ENCODE measurements at places on chromosomes 3 and 15. TPM values are rescaled to one million over a fixed set of nuclear protein-coding genes. Genes with fewer than 3 reads are reported as not detected.

DNA sequence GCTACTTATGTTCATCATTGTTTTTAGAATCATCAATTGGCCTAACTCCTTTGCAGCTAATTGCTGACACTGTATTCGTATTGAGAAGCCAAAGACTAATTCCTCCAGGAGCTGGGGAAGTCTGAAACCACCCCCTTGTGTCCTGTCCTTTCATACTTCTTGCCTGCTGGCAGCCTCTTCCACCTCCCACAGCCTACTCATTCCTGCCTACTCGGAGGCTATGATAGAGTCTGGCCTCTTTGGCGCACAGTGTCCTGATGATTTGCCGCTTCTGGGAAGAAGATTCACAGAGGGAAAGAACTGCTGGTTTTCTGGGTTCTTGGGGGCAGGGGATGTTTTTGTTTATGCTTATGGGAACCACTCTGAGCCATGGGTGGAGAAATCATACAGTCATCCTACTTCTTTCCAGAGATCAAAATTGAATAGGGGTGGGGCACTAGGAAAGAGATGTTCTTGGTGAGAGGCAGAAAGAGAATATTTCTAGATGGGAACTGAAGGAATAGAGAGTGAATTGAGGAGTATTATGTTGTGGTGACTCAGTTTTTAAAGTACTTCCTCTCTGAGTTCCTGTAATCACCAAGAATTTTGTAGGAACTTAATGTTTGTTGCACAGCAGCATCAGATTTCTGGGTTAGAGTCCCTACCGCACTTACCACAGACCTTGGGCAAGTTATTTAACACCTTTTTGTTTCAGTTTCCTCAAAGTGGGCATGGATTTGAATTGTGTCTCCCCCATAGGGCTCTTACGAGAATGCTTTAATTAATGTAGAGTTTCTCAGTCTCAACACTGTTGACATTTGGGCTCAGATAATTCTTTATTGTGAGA is 22.1 kb upstream of the SCAANT1 start:
- no peaks in the 10 kb centered on the region for H3K36me3 ChIP-seq
- H3K4me1 ChIP-seq, result peaks cover 21% of the 10 kb centered on the region
- no peak overlapping the region for H3K27ac ChIP-seq
- no peak overlapping the region for H3K4me3 ChIP-seq
- no peak for DNase-seq

- H3K36me3 ChIP-seq, result no peaks in the 10 kb centered on the region
- peak overlapping the region; percentile 92 for H3K27ac ChIP-seq
- no peaks in the 10 kb centered on the region for H3K27me3 ChIP-seq
- peaks cover 6% of the 10 kb centered on the region for H3K4me1 ChIP-seq
Measured at GRCh38 chr3:169147238-169148008, 516.1 kb downstream of the MECOM start.

- H3K27ac ChIP-seq, result no peak overlapping the region
- no peaks in the 10 kb centered on the region for H3K27me3 ChIP-seq
- H3K4me1 ChIP-seq, result no peaks in the 10 kb centered on the region
- DNase-seq, result no peak
Measured at GRCh38 chr3:79846148-79846933, 78.5 kb upstream of the ROBO1 start.

DNA sequence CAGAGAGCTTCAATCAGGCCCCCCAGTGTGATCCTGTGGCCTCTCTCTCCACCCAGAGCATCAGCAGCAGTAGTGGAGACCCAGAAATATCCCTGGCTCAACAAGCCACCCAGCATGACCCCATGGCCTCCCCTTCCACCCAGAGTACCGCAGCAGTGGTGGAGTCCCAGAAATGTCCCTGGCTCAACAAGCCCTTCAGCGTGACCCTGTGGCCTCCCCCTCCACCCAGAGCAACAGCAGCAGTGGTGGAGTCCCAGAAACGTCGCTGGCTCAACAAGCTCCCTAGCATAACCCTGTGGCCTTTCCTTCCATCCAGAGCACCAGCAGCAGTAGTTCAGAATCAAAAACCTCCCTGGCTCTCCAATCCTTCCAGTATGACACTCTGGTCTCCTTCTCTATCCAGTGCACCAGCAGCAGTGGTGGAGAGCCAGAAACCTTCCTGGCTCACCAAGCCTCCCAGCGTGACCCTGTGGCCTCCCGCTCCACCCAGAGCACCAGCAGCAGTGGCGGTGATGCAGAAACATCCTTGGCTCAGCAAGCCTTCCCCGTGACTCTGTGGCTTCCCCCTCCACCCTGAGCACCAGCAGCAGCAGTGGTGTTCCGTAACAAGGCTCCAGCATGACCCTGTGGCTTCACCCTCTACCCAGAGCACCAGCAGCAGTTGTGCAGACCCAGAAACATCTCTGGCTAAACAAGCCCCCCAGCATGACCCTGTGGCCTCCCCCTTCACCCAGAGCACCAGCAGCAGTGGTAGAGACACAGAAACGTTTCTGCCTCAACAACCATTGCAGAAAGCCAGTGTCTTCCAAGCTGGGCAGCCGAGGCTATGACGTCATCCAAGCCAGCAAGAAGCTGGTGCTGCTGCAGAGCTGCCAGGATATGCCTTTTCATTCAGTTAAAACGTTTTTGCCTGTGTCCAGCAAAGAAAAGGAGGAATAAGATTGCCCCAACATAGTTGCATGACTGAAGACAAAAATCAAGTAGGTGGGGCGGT is 61.3 kb upstream of the TAMM41 start:
- no peak overlapping the region for H3K4me3 ChIP-seq
- no peaks in the 10 kb centered on the region for H3K4me1 ChIP-seq
- no peak for DNase-seq
- H3K27ac ChIP-seq, result no peak overlapping the region
- no peaks in the 10 kb centered on the region for H3K36me3 ChIP-seq
- H3K27me3 ChIP-seq, result no peaks in the 10 kb centered on the region

DNA sequence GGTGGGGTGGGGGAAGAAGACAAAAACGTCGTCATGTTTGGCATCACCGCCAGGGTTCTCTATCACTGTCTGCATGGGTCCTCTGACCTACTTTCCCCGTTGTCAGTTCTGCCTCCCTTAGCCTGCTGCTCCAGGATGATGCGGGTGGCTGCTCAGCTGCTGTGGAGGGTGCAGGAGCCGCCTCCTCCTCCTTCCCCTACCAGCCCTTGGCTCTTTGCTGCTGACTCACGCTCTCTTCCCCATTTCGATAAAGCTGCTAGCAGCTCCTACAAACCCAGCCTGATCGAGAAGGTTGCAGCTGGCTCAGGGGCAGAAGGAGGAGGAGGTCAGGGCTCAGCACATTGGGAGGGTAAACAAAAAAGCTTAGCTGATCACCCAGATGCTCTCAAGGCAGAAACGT is 49.5 kb upstream of the SEC13 start:
- no peak overlapping the region for H3K4me3 ChIP-seq
- no peaks in the 10 kb centered on the region for H3K4me1 ChIP-seq
- no peaks in the 10 kb centered on the region for H3K36me3 ChIP-seq
- H3K27ac ChIP-seq, result no peak overlapping the region
- DNase-seq, result no peak

Gene C15orf62
- total RNA-seq, result not detected

- no peak for DNase-seq
- H3K4me3 ChIP-seq, result no peak overlapping the region
- H3K27me3 ChIP-seq, result no peaks in the 10 kb centered on the region
- peaks cover 40% of the 10 kb centered on the region for H3K4me1 ChIP-seq
- H3K36me3 ChIP-seq, result peaks cover 46% of the 10 kb centered on the region
Measured at GRCh38 chr3:46923559-46924350, 46.2 kb downstream of the PTH1R start.

- peaks cover 30% of the 10 kb centered on the region for H3K4me1 ChIP-seq
- no peak overlapping the region for H3K4me3 ChIP-seq
- H3K27me3 ChIP-seq, result no peaks in the 10 kb centered on the region
- peak overlapping the region; percentile 19 for H3K27ac ChIP-seq
- no peak for DNase-seq
- no peaks in the 10 kb centered on the region for H3K36me3 ChIP-seq
Measured at GRCh38 chr3:107683447-107683846, 160.7 kb downstream of the BBX start.

Gene PIK3CB
- total RNA-seq, result 32.0 TPM

- no peak within 1 kb of the TSS for H3K27ac ChIP-seq
- no peaks in the 10 kb centered on the region for H3K36me3 ChIP-seq
- no peaks in the 10 kb centered on the region for H3K27me3 ChIP-seq
- H3K4me1 ChIP-seq, result no peaks in the 10 kb centered on the region
Measured at GRCh38 chr15:50181969-50182218, at the start of gene SLC27A2. Gene SLC27A2, plus strand, starts transcription at chr15:50182196. Its CDS starts 232 bp downstream, at chr15:50182428.

Gene TEX55
- total RNA-seq, result not detected

Gene ZNF445
- total RNA-seq, result 9.2 TPM

Gene ST3GAL6
- total RNA-seq, result 12.0 TPM

GRCh38 chr3:194775266-194775665 is 89.6 kb downstream of the FAM43A start:
- no peak for DNase-seq
- H3K27me3 ChIP-seq, result no peaks in the 10 kb centered on the region
- no peak overlapping the region for H3K27ac ChIP-seq
- H3K4me3 ChIP-seq, result no peak overlapping the region

Gene RBP2
- total RNA-seq, result not detected

DNA sequence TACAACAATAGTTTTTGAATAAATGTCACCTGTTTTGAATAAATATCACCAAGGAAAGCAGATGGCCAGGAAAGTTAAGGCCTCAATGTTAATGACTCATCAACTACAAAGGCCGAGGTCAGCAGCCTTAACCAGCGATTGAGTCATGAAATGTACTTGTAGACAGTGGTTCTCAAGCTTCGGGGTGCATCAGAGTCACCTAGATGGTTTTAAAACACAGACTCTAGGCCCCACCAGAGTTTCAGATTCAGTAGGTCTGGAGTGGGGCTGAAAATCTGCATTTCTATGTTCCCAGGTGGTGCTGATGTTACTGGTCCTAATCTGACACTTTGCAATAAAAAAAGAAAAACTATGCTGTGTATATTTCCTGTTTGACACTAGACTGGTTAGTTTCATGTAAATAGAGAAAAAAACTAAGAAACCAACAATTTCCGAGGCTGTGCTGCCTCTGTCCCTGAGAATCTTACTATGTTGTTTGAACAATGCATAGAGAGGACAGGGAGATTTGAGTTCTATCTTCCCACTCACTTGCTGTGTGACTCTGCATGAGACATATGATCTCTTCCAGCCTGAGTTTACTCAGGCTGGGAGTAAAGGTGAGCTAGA is 9.8 kb downstream of the RAB27A start:
- H3K27ac ChIP-seq, result no peak overlapping the region
- H3K27me3 ChIP-seq, result no peaks in the 10 kb centered on the region

DNA sequence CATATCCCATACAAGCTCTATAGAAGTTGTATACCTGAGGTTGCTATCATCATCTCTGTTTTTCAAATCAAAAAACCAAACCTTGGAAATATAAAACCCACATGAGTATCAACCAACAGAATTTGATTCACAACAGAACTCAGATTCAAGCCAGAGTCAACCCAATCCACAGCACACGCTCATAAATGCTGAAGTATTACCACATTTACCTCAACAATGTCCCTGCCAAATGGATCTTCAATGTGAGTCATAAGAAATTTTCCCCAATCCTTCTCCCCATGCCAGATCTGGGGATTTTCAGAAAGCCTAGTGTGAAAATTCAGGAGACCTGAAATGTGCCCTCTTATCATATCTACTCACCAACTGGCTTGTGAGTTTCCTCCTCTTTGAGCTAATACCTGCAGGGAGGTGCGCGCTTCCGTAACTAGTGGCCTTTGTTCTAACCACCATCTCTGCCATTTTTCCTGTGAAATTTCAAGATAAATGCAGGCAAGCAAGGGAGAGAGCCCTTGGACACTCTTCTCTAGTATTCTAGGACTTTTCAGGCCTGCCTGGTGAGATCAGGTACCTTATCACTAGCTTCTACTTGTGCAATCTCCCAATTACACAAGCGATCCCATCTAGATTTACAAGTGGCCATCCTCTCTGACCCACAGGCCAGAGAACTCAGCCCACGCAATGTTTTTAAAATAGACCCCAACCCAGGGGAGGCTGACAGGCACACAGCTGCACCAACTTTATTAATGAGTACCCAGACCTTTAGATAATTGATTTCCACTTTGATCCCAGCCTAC is 1076.9 kb upstream of the CFAP20DC start:
- H3K4me3 ChIP-seq, result no peak overlapping the region
- H3K36me3 ChIP-seq, result no peaks in the 10 kb centered on the region
- no peaks in the 10 kb centered on the region for H3K4me1 ChIP-seq
- no peak overlapping the region for H3K27ac ChIP-seq
- DNase-seq, result no peak
- H3K27me3 ChIP-seq, result no peaks in the 10 kb centered on the region

GRCh38 chr15:40763801-40764628 is at the start of gene GCHFR:
Gene GCHFR, plus strand, starts transcription at chr15:40764068. Its CDS starts 113 bp downstream, at chr15:40764181.
- H3K4me3 ChIP-seq, result peak within 1 kb of the TSS; percentile 79
- H3K27me3 ChIP-seq, result no peaks in the 10 kb centered on the region
- peaks cover 19% of the 10 kb centered on the region for H3K4me1 ChIP-seq
- H3K27ac ChIP-seq, result peak within 1 kb of the TSS; percentile 78
- no peak for DNase-seq

Gene TMEM45A
- 21.1 TPM for total RNA-seq

Gene UBE2E1
- total RNA-seq, result 41.2 TPM

DNA sequence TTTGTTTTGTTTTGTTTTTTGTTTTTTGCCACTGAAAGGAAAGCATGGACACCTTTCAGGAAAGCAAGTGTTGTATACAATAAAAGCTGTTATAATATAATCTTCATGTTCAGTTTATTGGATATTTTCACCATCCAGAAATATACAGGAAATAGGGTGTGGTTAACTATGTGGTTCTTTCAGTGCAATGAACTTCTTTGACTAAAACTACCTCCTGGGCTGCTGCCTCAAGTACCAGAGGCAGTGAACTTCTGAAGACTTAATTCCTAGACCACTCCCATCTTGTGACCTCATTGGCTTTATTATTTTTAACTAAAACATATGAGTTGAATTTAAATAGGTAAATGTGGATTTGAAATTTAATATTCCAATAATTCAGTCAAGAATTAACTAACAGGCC is 27.1 kb upstream of the TBL1XR1 start:
- H3K27me3 ChIP-seq, result no peaks in the 10 kb centered on the region
- DNase-seq, result no peak
- H3K36me3 ChIP-seq, result no peaks in the 10 kb centered on the region

DNA sequence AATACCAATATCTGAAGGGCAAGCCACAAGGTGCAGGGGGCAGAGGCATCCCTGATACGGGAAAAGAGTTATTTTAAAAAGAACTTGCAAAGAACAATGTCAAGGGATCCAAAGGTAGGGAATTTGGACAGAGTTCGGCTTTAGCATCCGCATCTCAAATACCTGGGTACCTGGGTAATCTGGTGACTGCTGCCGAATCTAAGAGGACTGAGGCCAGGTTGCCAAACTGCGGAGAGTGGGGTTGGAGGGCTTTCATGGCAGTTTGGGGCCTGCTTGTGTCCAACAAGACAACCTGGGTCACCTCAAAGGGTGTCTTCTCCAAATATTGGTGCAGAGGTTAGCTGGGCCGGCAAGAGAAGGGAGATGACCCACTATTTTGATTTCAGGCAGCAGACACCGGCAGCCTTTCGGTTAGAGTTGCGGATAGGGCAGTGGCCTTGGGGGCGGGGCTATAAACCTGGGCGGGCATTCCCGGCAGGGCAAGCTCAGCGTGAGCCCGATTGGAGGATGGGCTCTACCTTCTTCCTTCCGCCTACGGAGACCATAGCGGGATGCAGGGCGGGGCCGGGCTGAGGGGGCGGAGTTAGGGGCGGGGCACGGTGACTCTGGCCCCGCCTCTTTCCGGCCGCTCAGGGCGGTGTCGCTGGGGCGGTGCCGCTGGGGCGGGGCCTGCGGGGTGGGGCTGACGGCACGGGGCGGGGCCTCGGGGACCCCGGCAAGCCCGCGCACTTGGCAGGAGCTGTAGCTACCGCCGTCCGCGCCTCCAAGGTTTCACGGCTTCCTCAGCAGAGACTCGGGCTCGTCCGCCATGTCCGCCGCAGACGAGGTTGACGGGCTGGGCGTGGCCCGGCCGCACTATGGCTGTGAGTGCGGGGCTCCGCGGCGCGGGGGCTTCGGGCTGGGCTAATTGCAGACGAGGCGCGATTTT is at the start of gene IQGAP1:
Gene IQGAP1 (plus strand): TSS at position 709 of the 928 bp plus-strand sequence. CDS start 100 bp downstream, at position 809.
- peak; percentile 93 for DNase-seq
- H3K4me3 ChIP-seq, result peak within 1 kb of the TSS; percentile 90
- peak within 1 kb of the TSS; percentile 98 for H3K27ac ChIP-seq
- no peaks in the 10 kb centered on the region for H3K27me3 ChIP-seq
- peaks cover 5% of the 10 kb centered on the region for H3K36me3 ChIP-seq
- peaks cover 42% of the 10 kb centered on the region for H3K4me1 ChIP-seq

Measured in thoracic aorta (tissue), 2 donors.